ENCODE measurements at places on chromosomes 5 and 9. TPM values are rescaled to one million over a fixed set of nuclear protein-coding genes. Genes with fewer than 3 reads are reported as not detected.

TMEM232 gene
- 2.9 TPM for total RNA-seq

LOX gene
- not detected for total RNA-seq

VLDLR gene
- 1.2 TPM for total RNA-seq

INSYN2B gene
- not detected for total RNA-seq

ECM2 gene
- not detected for total RNA-seq

LURAP1L gene
- total RNA-seq, result not detected

ENHO gene
- total RNA-seq, result 0.35 TPM

PTGDS gene
- 56.6 TPM for total RNA-seq

TXNDC8 gene
- not detected for total RNA-seq

FBN2 gene
- total RNA-seq, result not detected

WDR38 gene
- not detected for total RNA-seq

NSG2 gene
- not detected for total RNA-seq

FOXD4L6 gene
- total RNA-seq, result 0.16 TPM

ERMP1 gene
- total RNA-seq, result 19.3 TPM

DBH gene
- total RNA-seq, result 0.32 TPM

C5orf46 gene
- not detected for total RNA-seq

MED27 gene
- 16.3 TPM for total RNA-seq

HSPA4 gene
- total RNA-seq, result 55.3 TPM

RPL12 gene
- 1,610 TPM for total RNA-seq

CDC25C gene
- not detected for total RNA-seq

HK3 gene
- total RNA-seq, result 0.85 TPM

TAF11L10 gene
- total RNA-seq, result not detected

IFNA13 gene
- total RNA-seq, result not detected

FOXI1 gene
- not detected for total RNA-seq

CYLC2 gene
- total RNA-seq, result not detected

TSLP gene
- total RNA-seq, result not detected

CDK7 gene
- 21.4 TPM for total RNA-seq
